Stimulated activated CD8-positive, alpha-beta memory T cell treated with anti-CD3 and anti-CD28 coated beads, Interleukin-4, amount 100 ng/mL, for 1 hour (primary cell): ENCODE measurements at places on chromosomes 6 and 20.

- DNase-seq = no peak
Observed at GRCh38 chr20:21702553-21703470, 2.7 kb upstream of the PAX1 start.

GRCh38 chr6:163563318-163563717 lies 148.8 kb downstream of the QKI start:
- no peak for DNase-seq

- DNase-seq = no peak
Observed at GRCh38 chr6:12442455-12442854, 152.3 kb downstream of the EDN1 start.

DNA sequence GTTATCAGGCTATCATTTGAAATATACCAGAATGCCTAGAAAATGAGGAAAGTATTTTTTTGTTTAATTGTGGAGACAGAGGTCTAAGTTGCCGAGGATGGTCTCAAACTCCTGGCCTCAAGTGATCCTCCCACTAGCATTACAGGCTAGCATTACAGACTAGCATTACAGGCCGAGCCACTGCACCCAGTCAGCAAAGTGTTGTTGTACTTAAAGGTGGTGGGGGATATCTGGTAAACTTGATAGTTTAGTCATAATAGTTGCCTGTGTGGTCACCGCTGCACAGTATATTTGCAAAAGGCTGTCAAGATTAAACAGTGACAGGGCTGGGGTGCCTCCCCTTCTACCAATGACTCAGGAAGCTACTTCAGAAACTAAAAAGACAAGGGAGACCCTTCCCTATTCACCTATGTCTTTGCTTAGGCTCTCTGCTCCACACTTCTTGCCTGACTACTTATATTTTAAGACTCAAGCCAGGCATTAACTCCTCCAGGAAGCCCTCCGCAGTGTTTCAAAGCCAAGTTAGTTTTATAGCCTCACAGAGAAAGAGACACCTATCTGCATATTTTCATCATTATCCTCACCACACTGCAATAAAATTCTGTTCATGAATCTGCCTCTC lies 3.1 kb upstream of the AKIRIN2 start:
- no peak for DNase-seq

- DNase-seq = no peak
Observed at GRCh38 chr6:37269105-37269504, 11.2 kb upstream of the TMEM217 start.

DNA sequence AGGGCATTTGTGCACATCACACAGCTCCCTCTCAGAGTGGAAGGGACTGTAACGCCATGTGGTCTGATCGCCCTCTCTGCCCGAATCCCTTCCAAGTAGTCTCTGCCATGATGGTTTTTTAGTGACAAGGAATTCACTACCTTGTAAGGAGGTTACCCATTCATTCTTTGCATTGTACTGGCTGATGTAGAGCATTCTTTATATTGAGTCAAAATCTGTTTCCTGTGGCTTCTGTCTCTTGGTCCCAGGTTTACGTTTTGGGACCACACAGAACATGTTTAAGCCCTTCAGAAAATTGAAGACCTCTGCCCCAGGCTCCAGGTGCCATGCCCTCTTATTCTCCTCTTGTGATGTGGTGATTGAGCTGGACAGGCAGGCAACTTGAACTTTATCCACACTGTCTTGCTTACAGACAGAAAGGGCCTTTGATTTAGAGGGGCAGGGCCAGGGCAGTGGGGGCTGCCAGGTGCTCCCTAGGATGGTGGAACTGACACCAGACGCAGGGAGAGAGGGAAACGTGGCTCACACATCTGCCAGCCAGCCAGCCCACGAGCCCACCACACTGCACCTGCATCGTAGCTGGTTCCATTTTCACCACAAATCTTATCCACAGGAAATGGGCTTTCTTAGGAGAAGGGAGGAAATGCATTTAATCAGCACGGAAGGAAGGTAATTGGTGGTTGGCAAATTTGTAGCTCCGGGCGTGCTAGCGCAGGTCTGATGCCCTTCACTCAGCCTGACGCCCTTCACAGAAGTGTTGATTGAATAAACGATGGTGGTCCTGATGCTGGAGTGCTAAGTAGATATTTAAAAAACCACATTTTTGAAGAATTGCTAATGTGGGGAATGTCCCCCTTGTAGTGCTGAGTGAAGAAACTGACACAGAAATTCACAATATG lies 78.2 kb downstream of the TCP11 start:
- DNase-seq = no peak

- DNase-seq = no peak
Observed at GRCh38 chr6:153045271-153045670, 42.8 kb upstream of the MTRF1L start.

DNA sequence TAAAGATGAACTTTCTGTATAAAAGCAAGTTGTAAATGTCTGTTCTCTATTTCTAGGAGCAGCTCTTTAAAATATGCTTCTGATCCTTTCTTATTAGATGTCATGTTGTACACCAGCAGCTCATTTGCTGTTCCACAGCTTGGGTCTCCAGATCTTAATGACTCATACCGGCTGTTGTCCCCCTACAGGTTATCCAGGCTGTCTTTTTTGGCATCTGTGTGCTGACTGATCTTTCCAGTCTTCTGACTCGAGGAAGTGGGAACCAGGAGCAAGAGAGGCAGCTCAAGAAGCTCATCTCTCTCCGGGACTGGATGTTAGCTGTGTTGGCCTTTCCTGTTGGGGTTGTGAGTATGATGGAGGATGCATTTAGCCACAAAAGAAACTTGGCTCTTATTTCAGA lies 76.0 kb downstream of the AIG1 start:
- DNase-seq = no peak
